ENCODE measurements at places on chromosomes 1 and 21. TPM values are rescaled to one million over a fixed set of nuclear protein-coding genes. Genes with fewer than 3 reads are reported as not detected.

Gene SLC5A3
- total RNA-seq: 48.0 TPM

Gene FHAD1
- total RNA-seq: not detected

Gene CLCA4
- total RNA-seq: not detected

Gene IVL
- total RNA-seq: not detected

Gene DTL
- 91.0 TPM for total RNA-seq

Gene TMEM51
- not detected for total RNA-seq
